Stimulated activated naive CD4-positive, alpha-beta T cell treated with Interleukin-2 at 50 U/mL for 16 hours (primary cell): ENCODE measurements at places on chromosomes 3 and 15.

GRCh38 chr3:23152989-23153388, 50.1 kb upstream of the UBE2E2 start:
- DNase-seq = no peak

GRCh38 chr3:2985479-2985878, 124.7 kb downstream of the IL5RA start:
- DNase-seq = no peak

GRCh38 chr15:40793216-40793989, 13.5 kb upstream of the ZFYVE19 start:
- DNase-seq = no peak

GRCh38 chr15:39079296-39079847, 501.5 kb upstream of the THBS1 start:
- no peak for DNase-seq

GRCh38 chr15:81061490-81062253, 60.9 kb downstream of the TLNRD1 start:
- DNase-seq = no peak

- DNase-seq = no peak
Measured at GRCh38 chr3:106296062-106296461, 427.2 kb upstream of the CBLB start.

GRCh38 chr3:62874711-62875557, at the start of gene CADPS:
CADPS (minus strand) TSS chr3:62875416; CDS start chr3:62875029, 387 bp downstream.
- no peak for DNase-seq
